ENCODE measurements at places on chromosomes 5 and 9.

- DNase-seq: peak; percentile 29
Measured at GRCh38 chr5:57499262-57500050, 16.8 kb upstream of the ACTBL2 start.

- DNase-seq: no peak
Measured at GRCh38 chr5:107855171-107855570, 184.4 kb upstream of the EFNA5 start.

- DNase-seq: no peak
Measured at GRCh38 chr9:113895526-113895925, 19.4 kb downstream of the ZNF618 start.

- no peak for DNase-seq
Measured at GRCh38 chr5:148685520-148686134, 31.3 kb upstream of the HTR4 start.

DNA sequence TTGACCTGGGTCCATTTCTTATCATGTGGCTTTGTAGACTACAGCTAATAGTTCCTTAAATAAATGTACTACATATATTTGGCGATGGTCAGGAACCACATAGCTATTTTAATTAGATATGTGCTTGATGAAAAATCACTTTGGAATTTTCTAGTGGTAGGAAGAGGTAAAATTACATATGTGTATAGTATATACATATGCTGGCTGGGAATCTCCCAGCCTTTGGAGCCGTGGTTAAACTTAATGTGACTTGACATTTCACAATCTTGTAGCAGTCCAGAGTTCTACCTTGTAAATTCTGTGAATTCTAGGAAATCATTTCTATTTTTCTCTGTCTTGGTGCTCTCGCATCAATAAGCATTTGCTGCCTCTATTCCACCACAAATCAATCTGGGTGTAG, 565.0 kb downstream of the DMRTA1 start:
- DNase-seq: no peak

GRCh38 chr5:168943091-168943884, 357.7 kb downstream of the SLIT3 start:
- no peak for DNase-seq

DNA sequence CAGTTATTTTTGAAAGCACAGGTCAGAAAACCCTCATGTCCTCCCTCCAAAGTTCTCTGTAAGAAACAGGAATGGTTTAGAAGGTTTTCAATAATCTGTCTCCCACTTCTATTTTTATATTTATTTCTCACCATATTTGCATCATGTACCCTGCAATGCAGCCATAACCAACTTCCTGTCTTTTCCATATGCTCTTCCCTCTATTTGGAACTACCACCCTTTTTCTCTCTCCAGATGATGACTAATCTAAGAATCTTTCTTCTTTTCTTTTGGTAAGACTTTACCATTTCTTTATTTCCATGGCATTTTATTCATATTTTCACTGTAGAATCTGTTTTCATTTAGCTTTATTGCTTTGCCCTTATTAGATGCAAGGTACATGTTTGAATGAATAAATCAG, 33.9 kb downstream of the MAN2A1 start:
- no peak for DNase-seq

GRCh38 chr5:113245427-113246225, 189.2 kb downstream of the TSSK1B start:
- DNase-seq: no peak

GRCh38 chr5:150510460-150511263, 2.7 kb downstream of the NDST1 start:
- no peak for DNase-seq

- no peak for DNase-seq
Measured at GRCh38 chr5:150059623-150060022, 26.7 kb downstream of the CSF1R start.

DNA sequence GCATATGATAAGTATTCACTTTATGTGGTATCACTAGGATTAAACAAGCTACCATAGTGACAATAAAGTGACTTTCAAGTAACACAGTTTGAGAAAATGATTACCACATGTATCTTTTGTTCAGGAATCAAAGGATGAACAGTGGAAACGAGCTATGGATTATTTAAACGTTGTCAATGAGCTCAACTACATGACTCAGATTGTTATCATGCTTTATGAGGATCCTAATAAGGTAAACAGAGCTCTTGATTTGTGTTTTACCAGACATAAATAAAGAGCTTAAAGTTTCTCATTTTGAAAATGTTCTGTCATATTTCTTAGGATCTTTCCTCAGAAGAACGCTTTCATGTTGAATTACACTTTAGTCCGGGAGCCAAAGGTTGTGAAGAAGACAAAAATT, 57.4 kb downstream of the PPIP5K2 start:
- DNase-seq: no peak

DNA sequence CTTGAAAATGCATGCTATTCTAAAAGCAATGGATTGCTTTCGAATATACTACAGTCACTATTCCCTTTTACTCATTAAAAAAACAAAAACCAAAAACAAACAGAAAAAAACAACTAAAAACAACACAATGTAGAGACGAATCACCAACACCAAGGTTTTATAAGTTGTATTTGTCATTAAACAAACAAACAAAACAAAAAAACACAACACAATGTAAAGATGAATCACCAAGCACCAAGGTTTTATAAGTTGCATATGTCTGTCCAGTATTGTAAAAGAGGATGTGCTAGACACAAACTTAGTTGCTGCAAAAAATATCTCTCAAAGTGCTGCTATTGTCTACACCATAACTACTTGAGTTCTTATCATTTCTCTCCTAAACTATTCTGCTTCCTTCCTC, 1269.2 kb downstream of the EFNA5 start:
- no peak for DNase-seq

GRCh38 chr5:59328709-59329296, 564.7 kb downstream of the PDE4D start:
- DNase-seq: no peak

GRCh38 chr5:139881143-139881733, 85.6 kb downstream of the PSD2 start:
- no peak for DNase-seq

GRCh38 chr9:7333719-7334118, 465.9 kb downstream of the DMAC1 start:
- DNase-seq: no peak

DNA sequence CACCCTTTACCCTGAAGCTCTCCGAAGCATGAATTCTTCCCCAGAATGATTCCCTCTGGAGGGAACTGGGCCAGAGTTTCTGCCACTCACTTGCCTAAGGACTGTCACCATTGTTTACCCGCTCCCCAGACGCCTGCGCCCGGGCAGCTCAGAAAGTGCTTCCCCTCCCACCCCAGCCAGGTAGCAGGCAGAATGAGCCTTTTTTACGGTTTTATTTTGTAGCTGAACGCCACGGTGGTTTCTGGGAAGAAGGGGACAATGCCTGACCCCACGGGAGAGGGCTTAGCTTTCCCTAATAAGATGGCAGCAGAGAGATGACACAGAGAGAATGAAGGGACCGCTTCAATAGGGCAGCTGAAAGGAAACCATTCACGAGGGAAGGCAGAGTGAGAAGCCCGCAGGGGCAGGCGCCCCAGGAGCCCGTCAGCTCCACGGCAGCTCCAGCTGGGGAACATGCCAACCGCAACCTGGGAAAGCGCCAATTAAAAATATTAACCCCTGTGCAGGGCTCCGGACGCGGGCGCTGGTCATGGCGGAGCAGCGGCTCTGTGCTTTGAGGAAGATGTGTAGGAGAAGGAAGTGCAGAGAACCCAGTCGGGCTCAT, 20.4 kb upstream of the NTNG2 start:
- DNase-seq: no peak

GRCh38 chr5:168939887-168940544, 360.8 kb upstream of the PANK3 start:
- DNase-seq: no peak

DNA sequence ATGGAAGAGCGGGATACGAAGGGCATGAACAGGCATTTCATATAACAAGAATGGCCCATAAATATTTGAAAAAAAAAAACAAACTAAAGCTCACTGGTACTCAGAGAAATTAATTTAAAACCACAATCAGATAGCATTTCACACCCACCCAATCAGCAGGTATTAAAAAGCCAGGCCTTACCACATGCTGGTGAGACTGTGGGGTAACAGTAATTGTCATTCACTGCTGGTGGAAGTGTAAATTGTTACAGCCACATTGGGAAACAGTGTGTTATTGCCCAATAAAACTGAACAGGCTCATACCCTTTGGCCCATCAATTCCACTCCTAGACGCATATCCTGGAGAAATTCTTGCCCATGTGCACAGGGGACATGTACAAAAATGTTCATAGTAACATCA, 66.0 kb downstream of the PLAC8L1 start:
- DNase-seq: peak; percentile 59

- DNase-seq: no peak
Measured at GRCh38 chr5:161400583-161400982, 145.9 kb downstream of the GABRB2 start.

DNA sequence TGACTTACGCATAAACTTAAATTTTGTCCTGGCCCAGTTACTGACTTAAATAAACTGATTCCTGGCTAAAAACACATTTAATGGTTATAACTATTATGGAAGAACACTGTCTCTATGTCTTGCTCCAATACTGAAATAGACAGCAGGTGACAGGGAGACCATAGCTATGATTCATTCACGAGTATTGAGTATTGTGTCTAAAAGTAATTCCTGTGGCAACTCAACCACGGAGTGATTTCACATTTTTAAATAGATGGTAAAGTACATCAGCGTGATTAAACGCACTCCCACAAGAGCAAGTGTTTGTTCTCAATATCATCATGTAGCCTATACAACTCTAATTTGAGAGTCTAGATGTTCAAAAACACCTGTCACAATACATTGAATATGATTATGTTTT, 35.9 kb upstream of the PCSK1 start:
- DNase-seq: no peak

- DNase-seq: no peak
Measured at GRCh38 chr9:98922721-98923435, 20.8 kb upstream of the COL15A1 start.

DNA sequence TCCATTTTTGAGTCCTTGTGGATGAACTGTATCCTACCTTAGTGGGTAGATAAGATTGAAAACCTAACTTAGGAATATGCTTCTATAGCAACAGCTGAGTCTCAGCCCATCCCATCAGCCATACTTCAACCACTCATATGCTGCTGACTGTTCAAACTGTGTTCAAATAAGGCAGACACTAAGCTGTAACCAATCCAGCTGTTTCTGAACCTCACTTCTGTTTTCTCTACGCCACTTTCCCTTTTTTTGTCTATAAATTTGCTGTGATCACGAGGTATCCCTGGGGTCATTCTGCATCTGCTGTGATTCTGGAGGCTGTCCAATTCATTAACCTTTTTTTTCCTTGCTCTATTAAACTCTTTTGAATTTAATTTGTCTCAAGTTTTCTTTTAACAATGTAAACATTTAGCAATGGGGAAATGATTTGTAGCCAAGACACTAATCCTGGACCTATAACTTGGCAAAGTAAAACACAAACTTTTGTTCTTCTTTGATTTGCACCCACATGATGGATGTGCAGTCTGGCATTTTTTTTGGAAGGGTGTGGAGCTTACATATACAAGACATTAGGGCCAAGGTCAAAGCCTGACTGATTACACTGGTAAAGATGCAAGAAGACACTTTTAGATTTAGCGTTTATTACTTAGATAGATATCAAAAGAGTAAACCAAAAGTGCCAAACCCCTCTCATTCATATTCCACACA, 14.9 kb upstream of the SCGB3A2 start:
- no peak for DNase-seq

- DNase-seq: no peak
Measured at GRCh38 chr5:143987751-143988560, 176.0 kb downstream of the HMHB1 start.

DNA sequence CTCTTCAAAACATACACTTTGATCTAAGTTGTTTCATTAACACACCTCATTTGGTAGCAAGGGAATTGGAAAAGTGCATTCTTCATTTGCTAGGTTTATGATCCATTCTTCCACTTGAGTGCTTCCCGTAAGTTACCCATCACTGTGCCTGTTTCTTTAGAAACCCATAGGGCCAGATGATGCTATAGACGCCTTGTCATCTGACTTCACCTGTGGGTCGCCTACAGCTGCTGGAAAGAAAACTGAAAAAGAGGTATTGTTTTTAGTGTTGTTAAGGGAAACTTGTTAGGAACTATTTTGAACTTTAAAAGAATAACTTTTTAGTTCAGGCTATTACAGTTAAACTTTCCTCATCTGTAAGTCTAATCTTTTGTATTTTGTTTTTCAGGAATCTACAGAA, 66.6 kb downstream of the ERAP1 start:
- no peak for DNase-seq

- no peak for DNase-seq
Measured at GRCh38 chr9:136608348-136609159, 54.2 kb upstream of the EGFL7 start.

DNA sequence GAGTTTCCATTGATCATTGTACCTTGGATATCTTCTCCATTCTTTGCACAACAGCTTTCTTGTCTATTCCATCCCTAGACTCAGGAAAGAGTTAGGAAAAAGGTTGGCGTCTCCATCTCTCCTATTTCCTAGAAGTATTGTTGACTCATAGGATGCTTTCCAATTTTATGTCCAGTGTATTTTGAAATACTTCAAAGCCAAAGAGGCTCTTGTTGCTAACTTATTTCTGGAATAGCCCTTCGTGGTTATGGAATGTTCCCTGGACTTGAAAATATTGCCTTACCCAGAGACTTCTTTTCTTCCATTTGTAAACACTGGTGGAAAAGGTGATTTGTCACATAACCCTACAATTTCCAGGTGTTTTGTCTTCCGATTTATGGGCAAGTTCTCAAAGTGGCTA, 402.3 kb upstream of the ZNF608 start:
- no peak for DNase-seq

DNA sequence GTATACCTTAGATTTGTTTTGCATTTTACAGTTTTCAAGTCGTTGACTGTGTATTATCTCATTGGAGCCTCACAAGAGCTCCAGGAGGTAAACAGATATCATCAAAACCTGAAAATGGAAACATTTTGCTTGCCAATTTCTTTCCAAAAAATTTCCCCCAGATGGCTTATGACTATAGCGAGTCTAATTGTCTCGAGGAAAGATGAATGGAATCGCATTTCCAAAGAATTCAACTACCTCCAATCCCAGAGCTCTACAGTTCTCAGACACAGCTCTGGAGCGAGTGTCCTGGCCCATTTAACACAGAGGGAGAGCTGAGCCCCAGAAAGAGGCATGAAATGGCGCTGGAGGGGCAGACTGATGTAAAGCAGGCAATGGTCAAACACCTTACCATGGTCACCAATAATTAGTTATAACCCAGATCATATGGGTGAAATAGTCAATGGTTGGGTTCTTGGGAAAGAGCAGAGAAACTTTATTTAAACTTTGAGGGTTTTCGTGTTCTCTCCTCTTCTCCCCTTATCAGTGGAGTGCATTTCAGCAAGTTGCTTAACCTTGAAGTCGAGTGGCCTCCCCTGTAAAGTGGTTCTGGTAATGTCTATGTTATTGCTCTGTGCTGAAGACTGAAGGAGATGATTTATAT, 168.2 kb downstream of the ZDHHC21 start:
- no peak for DNase-seq

- no peak for DNase-seq
Measured at GRCh38 chr5:77568082-77568481, 70.4 kb downstream of the OTP start.

GRCh38 chr9:4126996-4127395, 172.9 kb downstream of the GLIS3 start:
- DNase-seq: no peak

GRCh38 chr5:95864944-95865504, 42.5 kb upstream of the GLRX start:
- DNase-seq: no peak

All from AML-193 (cell line).